Stimulated activated CD8-positive, alpha-beta memory T cell treated with anti-CD3 and anti-CD28 coated beads, Interleukin-15, amount 100 ng/mL, for 1 hour (primary cell): ENCODE measurements at places on chromosomes 1 and 21.

DNA sequence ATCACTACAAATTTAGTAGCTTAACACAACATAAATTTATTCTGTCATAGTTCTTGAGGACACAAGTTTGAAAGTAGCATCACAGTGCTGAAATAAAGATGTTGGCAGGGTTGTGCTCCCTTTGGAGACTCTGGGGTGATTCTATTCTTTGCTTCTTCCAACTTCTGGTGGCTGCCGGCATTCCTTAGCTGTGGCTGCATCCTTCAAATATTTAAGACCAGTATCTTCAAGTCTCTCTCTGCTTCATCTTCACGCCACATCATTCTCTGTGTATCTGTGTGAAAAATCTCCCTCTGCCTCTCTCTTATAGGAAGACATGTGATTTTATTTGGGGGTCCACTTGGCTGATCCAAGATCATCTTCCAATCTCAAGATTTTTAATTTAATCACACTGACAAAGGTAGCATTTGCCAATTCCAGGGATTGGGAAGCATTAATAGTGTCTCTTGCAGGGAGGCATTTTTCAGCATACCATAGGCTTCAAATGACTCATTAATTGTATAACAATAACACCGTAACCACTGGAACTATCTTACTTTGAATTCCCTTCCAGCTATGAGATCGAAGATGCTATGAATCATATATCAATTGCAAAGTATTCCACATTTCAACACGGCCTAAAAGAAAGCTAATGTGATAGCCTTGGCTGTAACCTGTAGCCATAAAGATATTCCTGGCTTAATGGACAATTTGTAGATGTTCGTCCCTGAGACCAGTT lies 74.6 kb downstream of the DPT start:
- DNase-seq, result no peak

DNA sequence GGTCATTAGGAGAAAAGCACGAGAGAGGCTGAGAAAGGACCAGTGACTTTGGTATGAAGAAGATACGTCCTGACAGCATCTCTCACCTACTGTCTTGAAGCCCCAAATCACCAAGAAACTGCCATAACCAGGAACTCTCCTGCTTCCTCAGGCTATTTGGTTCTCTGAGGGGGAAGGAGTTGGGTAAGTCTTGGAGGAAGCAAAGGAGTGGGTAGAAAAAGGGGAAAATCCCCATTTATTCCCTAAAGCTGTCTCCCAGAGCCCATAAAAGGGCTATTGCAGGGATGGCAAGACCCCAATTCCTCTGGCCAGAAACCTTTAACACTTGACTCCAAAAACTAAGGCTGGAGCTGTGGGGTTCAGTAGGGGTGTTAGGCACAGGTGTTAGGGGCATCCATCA lies 2.1 kb upstream of the PBXIP1 start:
- no peak for DNase-seq

DNA sequence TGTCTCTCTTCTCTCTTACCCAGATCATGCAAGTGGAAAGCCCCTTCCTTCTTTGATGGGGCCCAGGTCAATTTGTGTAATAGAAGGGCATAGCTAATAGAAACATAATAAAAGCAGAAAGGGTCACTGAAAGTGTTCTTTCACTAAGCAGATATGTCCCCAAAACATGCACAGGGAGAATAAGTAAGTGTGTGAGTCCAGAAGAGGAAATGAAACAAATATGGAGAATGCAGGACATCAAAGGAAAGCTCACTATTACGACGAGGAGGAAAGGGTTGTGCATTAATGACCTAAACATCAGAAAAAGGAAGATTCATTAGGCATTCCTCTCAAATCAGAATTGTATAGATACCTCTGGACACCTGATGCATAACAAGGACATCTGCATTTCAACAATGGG lies 81.4 kb upstream of the SMYD2 start:
- no peak for DNase-seq

- peak; percentile 60 for DNase-seq
These were observed 20.7 kb upstream of the MAPKAPK2 start for GRCh38 chr1:206663832-206664652.

DNA sequence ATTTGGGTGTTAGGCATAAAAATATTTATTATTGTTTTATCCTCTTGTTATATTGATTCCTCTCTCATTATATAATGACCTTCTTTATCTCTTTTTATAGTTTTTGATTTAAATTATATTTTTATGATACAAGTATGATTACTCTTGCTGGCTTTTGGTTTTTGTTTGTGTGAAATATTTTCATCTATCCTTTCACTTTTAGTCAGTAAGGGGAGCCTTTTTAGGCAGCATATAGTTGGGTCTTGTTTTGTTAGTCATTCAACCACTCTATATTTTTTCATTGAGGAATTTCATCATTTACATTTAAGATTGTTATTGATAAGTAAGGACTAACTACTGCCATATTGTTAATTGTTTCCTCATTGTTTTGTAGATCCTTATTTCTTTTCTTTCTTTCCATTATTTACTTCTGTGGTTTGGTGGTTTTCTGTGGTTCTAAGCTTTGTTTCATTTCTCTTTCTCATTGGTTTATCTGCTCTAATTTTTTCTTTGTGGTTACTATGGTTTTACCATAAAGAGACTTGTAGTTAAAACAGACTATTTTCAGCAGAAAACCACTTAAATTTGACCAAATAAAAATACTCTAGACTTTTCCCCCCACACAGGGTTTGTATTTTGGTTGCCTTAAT lies 593.1 kb downstream of the NUF2 start:
- DNase-seq, result no peak

- no peak for DNase-seq
These were observed 8.8 kb upstream of the FAM20B start for GRCh38 chr1:179016706-179017382.

DNA sequence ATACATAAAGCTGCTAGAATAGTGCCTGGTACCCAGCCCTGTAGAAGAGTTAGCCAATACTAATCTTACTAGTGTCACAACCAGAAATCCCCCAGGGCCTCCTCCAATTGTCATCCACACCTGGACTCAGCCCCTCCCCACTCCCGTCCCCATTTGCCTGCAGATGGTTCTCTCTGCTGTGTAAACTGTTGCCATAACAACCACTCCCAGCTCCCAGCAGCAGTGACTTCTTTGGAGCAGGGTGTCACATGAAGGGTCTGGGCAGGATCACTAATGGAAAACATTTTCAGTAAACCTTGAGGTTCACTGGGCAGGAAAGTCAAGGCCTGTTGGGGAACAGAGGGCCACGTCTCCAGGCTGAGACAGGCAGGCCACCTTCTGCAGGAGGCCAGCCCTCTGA lies 126.0 kb upstream of the IPO9 start:
- no peak for DNase-seq

- DNase-seq, result no peak
These were observed 24.3 kb downstream of the CA6 start for GRCh38 chr1:8969937-8970336.

GRCh38 chr1:65372557-65372956 lies 47.9 kb upstream of the LEPR start:
- no peak for DNase-seq

GRCh38 chr1:108190001-108190634 lies 10.0 kb downstream of the SLC25A24 start:
- no peak for DNase-seq

- no peak for DNase-seq
These were observed 93.2 kb upstream of the HNRNPU start for GRCh38 chr1:244957525-244957924.

- no peak for DNase-seq
These were observed 18.0 kb upstream of the ID3 start for GRCh38 chr1:23577056-23578004.

DNA sequence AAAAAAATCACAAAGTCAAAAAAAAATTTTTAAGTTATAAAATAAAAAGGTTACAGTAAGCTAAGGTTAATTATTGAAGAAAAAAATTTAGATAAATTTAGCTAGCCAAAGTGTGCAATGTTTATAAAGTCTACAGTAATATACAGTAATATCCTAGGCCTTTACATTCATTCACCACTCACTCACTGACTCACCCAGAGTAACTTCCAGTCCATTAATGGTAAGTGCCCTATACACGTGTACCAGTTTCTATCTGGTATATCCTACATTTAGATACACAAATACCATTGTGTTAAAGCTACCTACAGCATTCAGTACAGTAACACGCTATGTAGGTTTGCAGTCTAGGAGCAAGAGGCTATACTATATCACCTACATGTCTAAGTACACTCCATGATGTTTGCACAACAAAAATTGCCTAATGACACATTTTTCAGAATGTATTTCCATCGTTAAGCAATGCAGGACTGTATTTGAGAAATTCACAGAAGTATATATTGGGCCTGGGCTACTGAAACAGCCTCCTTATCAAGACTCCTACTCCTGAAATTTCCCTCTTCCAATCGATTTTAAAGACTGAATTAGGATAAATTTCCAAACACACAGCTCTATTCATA lies 155.1 kb downstream of the COP1 start:
- no peak for DNase-seq

DNA sequence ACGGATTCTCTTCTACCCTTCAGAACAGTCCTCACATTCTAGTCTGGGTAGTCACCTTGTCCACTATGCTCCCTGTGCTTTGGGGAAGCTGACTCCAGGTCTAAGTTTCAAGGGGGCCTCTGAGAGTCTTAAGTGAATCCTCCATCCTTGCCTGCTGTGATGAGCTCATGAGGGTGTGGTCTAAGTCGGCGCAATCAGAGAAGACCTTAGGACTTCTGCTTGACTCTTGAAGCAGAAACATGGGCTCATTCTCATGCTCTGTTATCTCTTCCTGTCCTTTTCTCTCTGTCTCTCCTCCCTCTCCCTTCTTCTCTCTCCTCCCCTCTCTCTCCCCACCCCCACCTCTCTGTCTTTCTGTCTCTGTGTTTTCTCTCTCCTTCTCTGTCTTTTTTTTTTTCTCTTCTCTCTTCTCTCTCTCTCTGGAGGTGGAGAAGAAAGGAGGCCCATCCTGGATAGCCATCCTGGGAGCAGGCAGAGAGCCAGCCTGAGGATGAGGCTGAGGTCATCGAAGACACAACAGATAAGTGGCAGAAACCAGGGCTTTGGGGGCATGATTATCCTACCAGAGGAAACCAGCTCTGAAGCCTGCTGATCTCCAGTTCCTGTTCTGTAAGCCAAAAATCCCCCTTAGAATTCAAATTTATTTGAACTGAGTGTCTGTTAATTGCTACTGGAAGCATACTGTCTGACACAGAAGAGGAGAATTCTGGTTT lies 245.6 kb downstream of the SIPA1L2 start:
- DNase-seq, result no peak

- DNase-seq, result no peak
These were observed 84.9 kb downstream of the KIF14 start for GRCh38 chr1:200535605-200536004.

- DNase-seq, result no peak
These were observed 570.6 kb downstream of the DPYD start for GRCh38 chr1:97350241-97350640.

- no peak for DNase-seq
These were observed 1926.8 kb downstream of the NCAM2 start for GRCh38 chr21:22925032-22925431.

DNA sequence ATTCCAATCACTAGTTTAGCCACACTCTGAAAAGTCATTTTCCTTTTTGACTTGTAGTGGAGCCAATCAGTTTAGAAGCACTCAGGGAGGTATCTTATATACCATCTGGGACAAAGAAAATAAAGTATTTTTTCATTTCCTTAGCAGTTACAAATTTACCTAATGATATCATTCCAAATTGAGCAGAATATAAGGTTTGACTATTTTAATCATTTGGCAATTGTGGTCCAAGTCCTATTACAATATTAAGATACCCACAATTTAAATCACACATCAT lies 170.6 kb downstream of the LTN1 start:
- no peak for DNase-seq

GRCh38 chr1:156602557-156602993 lies 1.3 kb upstream of the GPATCH4 start:
- DNase-seq, result no peak

DNA sequence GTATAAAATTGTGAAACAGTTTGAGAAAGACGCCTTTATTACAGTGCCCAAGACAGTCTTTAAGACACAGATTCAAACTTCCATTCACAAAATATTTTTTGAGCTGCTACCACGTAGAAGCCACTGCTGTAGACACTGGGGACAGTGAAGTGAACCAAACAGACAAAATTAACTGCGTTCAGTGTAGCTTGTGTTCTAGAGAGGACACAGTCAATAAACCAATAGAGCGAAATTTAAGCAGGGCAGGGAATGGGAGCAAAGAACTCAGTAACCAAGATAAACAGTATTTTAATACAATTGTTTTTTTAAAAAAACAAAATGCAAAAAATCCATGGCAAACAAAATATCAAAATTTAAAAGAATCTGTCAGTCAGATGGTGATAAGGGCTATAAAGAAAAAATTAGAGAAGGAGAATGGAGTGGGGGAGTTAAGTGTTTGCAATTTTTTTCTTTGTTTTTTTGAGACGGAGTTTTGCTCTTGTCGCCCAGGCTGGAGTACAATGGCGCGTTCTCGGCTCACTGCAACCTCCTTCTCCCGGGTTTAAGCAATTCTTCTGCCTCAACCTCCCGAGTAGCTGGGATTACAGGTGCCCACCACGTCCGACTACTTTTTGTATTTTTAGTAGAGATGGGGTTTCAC lies 719 bp upstream of the PARS2 start:
- no peak for DNase-seq

DNA sequence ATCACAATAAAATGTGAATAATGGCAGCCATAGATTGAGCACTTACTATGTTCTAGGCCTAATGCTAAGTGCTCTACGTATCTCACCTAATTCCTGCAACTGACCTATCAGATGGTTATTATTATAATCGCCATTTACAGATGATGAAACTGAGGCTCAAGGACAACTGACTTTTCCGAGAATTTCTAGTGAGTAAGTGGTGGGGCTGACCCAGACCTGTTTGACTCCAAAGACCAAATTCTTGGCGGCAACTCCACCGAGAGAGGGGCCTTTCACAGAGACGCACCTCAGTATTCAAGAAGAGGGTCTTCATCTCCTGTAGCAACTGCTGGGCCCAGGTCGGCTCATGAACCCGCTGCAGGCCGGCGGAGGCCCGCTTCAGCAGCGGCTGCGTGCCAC lies 573 bp downstream of the TMEM234 start:
- no peak for DNase-seq

- no peak for DNase-seq
These were observed 111.1 kb downstream of the CASZ1 start for GRCh38 chr1:10685196-10685807.

- no peak for DNase-seq
These were observed 76.6 kb downstream of the HSPA13 start for GRCh38 chr21:14306126-14306907.

DNA sequence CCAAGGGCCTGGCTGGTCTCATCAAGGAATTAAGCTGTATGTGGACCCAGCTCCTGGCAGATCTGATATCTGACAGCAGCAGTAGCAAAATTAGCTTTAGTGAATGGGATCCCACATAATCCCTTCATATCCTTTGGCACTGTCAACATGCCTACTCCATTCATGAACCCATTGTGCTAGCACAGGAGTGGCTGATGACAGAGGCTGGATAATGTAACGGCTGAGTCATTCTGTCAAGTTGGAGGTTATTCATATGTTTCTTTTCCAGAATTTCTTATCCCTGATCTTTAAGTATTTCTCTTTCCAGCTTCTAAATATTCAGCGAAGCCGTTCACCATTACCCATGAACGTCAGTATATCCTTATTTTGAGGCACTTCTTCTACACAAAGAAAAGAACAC lies 84.3 kb downstream of the EXTL2 start:
- no peak for DNase-seq

- no peak for DNase-seq
These were observed 883 bp downstream of the LAMTOR2 start for GRCh38 chr1:156055281-156056048.
